Thymus (tissue), 14 donors: ENCODE measurements at places on chromosomes 5 and 9.
A peak's percentile ranks its signal among the peaks of the same experiment; 100 is the strongest.

- no peak for DNase-seq
These were observed 40.6 kb downstream of the SIL1 start for GRCh38 chr5:139157556-139157955.

- no peak for DNase-seq
These were observed 13.7 kb upstream of the PSMB7 start for GRCh38 chr9:124428751-124429529.

DNA sequence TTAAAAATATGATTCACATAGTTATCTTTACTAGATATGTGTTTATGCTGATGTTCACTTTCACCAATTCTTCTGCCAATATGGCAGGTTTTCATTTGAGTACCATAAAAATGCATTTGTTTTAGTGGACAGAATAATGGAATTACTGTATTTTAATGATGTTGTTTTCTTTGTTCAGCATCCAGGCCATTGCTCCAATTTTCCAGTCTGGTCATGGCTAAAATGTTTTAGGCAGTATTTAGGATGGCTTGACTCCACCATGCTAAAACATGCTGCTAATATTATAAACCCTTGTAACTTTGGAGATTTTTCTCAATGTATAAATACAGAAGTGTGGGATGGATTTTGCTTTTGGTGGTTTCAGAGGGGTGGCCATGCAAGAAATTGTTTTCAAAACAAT is 273.0 kb upstream of the RPS23 start:
- no peak for DNase-seq

DNA sequence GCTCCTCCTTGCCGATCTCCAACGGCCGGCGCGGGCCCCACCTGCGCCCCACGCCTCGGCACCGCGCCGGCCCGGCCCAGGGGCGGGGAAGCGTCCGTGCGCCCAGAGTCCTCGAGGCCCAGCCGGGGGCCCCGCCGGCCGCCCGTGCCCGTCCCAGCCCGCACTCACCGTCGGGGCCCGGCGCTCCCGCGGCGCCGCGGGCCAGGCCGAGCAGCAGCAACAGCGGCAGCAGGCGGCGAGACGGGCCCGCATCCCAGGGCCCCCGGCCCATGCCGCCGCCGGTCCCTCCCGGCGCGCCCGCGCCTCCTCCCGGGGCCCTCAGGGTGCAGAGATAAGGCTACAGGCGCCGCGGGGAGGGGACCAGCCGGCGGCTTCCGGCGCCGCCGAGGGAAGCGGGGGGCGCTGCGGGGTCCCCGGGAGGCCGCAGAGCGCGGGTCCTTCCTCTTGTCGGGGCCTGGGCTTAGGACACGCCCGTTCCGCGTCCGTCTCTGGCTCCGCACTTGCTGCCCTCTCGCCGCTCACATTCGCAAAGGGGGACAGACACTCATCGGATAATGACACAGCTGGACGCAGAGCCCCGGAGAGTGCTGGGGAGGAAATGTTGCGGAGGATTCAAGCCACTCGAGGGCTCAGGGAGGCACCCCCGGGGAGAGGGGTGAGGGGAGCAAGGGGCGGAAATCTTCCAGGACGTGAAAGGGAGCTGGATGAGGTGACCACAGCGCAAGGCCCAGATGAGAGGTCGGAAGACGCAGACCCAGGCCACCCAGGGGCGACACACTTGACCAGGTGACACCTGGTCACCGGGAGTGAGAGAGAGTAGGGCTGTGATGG is at the start of gene SUSD1:
SUSD1 (minus strand) TSS at position 333 of the 831 bp plus-strand sequence; CDS start at position 271, 62 bp downstream.
- DNase-seq, result no peak

- DNase-seq, result no peak
These were observed 46.0 kb downstream of the AHRR start for GRCh38 chr5:367358-368130.

DNA sequence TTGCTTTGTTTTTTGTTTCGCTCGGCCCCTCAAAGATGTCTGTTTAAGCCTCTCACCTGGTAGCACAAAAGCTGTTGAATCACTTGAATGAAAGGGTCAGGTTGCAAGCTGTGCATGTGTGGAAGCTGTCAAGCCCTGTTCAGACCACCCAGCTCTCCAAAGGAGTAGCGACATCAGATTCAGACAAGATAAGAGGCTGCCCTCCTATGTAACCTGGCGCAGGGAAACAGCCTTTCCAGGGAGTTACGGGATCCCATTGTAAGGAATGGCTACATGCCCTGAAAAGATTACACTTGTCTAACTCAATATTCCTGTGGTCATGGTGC is 2.9 kb downstream of the FREM1 start:
- peak; percentile 16 for DNase-seq

DNA sequence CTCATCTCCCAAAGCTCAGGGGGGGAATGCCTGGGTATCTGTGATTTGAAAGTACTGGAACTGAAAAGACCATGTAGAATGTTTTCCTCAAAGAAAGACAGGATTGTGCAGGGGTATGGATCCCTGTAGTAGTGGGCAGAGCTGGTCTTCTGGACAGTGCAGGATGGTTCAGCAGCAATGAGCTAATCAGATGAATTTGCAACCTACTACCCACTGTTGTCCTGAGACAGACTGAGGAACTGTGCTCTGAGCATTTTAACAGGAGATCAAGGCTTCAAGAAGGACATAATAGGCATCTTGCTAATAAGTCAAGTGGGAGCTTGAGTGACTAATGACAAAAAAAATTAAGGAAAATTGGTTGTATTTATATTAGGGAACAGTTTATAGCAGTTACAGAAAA is 61.7 kb downstream of the FYB1 start:
- no peak for DNase-seq

DNA sequence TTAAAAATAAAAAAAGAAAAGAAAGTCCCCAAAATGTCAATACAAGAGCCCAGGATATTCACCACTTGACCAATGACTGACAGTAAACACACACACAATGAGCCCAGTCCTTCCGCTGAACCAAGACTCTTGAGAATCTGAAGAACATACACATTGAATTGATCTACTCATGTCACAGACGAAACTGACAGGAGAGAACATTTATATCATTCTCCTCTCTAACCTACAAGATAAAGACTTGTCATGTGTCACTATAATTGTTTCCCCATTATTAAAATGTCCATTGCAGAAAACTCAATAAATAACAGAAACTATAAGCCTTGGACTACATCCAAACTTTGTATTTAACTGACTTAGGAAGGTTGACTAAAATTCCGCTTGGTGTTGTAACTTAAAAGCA is 296.7 kb downstream of the EPB41L4A start:
- no peak for DNase-seq

DNA sequence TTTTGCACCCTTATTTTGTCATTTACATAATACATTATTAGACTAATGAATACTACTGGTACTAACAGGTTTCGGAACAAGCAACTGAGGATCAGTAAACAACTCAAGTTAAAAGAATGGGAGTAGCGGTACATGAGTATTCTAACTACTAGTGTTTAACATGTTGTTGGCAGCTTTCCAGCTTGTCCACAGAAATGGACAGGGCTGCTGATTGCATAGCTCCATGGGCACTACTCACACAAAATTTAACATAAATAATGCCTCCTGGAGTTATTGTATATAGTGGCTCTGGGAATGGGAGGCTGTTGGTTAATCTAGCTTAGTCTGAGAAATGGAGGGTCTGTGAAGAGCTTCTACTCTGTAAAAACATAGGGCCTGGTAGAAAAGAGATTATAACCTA is 6.7 kb downstream of the NCBP1 start:
- no peak for DNase-seq

- DNase-seq, result no peak
These were observed 379.2 kb downstream of the TMEM167A start for GRCh38 chr5:82698026-82698425.

DNA sequence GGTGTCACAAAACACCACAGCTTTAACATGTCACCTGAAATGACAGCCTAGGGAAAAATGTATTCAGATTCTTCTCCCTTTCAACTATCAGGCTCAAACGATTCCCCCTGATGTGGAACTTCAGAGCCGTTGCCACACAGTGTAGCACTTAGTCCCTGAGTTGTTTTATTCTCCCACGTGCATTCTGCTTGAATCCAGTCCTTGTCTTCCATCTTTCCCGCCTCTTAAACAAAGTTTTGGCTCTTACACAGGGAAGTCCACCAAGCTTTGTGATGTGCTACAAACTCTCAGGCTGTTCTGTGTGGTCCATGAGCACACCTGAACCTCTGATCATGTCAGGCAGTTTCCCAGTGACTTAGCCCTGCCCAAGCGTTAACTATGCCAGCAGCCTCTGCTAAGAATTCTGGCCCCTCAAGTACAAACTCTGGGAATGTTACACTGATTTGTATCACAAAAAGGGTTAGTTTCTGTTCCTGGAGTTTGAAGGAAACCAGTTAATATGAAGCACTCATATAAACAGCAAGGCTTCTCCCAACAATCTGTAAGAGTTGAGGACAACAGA is 45.8 kb upstream of the RNF38 start:
- no peak for DNase-seq

GRCh38 chr5:125059255-125060002 is 313.0 kb upstream of the ZNF608 start:
- DNase-seq, result no peak

DNA sequence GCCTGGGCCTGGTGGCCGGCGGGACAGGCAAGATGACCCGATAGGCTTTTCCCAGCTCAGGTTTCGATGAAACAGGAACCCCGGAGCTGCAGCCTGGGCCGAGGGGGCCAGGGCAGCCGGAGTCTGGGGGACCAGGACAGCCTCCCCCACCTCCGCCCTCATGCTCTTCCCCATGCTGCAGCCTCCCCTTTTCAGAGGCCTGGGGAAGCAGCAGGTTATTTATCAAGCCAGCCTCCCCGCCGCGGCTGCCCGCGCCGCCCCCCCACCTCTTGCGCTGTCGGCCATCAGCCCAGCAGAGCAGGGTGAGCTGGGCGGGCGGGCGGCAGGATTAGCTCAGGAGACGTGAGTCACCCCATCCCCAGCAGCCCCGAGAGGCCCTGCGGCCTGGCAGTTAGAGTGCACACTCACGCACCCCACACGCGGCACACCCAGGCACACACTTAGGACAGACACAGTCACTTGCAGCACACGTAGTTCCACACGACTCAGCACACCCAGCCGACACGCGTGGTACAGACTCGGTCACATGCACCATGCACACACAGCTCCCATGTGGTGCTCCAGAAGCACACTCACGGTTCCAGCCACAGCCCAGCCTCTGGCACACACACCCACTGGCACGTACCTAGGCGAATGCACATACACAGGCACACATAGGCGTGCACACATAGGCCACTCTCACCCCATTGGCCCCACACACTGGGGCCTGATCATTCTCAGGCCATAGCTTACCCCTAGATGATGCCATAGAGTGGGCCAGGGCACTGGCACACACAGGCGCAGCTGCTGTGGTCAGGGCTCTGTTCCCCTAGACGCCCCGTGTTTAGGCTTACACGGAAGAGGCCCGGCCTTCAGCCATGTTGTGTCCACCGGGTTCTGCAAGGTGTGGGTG is 13.0 kb downstream of the CXXC5 start:
- no peak for DNase-seq

- DNase-seq, result no peak
These were observed 19.6 kb downstream of the UGCG start for GRCh38 chr9:111916234-111916645.

DNA sequence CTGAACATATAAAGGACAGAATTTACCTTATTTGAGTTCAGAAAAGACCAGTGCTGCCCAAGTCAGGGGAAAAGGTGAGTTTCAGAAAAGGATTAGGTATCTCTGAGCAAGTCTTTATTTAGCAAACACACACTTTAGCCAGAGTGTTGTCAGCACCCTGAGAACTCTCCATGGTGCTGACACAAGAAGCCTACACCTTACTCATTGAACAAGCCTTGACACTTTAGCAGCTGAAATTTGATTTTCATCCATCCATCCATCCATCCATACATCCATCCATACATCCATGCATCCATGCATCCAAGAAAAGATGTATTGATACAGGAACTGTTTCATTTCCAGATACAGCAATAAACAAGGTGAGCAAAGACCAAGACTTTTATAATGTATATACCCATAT is 311.2 kb downstream of the TRIM32 start:
- no peak for DNase-seq

DNA sequence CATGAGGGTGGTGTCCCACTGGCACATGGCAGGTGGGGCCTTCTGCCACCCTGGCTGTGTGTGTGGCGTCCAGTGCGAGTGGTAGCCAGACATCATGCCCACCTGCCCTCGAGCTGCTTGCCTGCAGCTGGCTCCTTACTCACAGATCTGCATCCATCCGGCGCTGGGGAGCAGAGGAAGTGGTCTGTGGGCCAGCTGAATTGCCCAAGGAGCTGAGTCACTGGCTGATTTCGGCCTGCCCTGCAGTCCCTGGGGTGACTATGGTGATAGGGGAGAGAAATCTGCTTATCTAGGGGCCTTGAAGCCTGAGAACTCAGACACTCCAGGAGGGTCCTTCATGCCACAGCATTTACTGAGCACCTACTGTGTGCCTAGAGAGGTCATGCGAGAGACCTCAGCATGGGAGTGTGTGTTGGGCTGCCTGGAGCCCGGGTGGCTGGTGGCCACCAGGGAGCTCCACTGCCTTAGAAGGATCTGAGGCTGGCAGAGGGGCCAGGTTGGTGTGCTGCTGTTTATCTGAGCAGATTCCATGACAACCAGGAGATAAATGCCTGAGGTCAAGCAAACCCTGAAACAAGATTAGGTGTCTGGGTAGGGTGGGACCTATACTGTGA is 57.1 kb downstream of the SLC22A5 start:
- DNase-seq, result no peak

- DNase-seq, result no peak
These were observed 561 bp downstream of the DAPK1 start for GRCh38 chr9:87498046-87498810.

DNA sequence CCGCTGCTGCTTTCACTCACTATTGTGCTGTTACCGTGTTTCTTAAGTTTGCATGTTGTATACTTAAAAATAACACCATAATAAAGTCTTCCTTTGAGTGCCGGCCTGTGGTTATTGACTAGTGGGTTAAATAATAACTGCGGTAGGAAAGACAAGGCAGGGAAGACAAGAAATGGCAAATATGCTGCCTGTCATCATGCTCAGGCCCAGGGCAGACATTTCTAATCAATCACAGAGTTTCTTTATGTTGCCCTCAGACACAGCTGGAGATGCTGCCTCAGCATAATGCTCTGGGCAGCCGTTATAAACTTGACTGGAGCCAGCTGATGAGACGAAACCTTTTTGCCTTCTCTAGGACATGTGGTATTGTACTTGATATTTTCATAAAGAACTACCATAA is 215.0 kb downstream of the GAPVD1 start:
- DNase-seq, result no peak

GRCh38 chr5:162703914-162704313 is 636.3 kb downstream of the GABRG2 start:
- DNase-seq, result no peak

DNA sequence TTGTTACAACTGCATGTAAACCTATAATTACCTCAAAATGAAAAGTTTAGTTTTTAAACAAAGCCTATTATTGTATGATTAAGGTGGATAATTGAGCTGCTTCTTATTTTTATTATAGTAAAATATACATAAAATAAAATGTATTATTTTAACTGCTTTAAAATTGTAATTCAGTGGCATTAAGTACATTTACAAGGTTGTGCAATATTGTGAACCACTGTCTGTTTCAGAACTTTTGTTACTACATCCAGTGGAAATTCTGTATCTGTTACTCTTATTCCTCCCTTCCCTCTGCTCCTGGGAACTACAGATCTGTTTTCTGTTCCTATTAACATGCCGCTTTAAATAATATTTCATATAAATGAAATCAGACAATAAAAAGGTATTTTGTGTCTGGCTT is 37.1 kb downstream of the ITGA1 start:
- no peak for DNase-seq
